ENCODE measurements at places on chromosomes 16 and 17.

GRCh38 chr17:14346801-14347200 is 45.9 kb downstream of the HS3ST3B1 start:
- no peak for DNase-seq

- DNase-seq = no peak
Measured at GRCh38 chr16:12410837-12411490, 392.7 kb downstream of the CPPED1 start.

DNA sequence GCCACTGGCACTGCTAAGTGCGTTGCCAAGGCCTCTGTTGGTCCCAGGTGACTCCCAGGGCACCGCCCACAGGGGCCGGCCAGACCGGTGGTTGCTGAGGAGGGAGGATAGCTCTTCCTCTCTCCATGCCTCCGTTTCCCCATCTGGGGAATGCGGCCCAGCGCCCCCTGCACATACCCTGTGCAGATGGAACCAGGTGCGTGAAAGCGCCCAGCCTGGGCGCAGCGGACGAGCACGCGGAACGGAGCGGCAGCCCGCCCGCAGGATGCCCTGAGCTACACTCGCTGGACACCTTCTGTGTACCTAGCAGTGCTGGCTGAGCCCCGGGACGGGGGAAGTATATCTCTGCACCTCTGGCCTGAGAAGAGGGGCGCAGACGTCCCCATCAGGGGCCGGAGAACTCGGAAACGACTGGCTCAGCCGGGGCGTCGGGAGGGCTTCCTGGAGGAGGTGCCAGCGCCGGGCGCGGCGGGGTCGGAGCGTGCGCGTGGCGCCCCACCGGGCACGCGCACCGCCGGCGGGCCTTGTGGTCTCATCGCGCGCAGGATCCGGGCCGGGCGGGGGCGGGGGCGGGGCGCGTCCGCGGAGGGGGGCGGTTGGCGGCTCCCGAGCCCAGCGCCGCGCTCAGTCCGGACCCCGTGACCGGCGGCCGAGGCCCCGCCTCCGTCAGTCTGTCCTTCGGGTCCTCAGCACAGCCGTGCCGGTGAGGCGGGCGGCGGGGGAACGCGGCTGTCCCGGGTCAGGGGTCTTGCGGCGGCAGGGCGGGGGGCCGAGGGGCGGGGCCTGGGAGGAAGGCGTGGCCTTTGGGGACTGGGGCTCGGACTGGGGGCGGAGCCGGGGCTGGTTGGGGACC is at the start of the genes CCDC78 and HAGHL:
CCDC78 (minus strand) TSS at position 6 of the 853 bp plus-strand sequence. CDS start 76 bp downstream, outside the sequence.
HAGHL (plus strand) TSS at position 669 of the 853 bp plus-strand sequence. CDS start 404 bp downstream, outside the sequence.
- peak; percentile 90 for DNase-seq

DNA sequence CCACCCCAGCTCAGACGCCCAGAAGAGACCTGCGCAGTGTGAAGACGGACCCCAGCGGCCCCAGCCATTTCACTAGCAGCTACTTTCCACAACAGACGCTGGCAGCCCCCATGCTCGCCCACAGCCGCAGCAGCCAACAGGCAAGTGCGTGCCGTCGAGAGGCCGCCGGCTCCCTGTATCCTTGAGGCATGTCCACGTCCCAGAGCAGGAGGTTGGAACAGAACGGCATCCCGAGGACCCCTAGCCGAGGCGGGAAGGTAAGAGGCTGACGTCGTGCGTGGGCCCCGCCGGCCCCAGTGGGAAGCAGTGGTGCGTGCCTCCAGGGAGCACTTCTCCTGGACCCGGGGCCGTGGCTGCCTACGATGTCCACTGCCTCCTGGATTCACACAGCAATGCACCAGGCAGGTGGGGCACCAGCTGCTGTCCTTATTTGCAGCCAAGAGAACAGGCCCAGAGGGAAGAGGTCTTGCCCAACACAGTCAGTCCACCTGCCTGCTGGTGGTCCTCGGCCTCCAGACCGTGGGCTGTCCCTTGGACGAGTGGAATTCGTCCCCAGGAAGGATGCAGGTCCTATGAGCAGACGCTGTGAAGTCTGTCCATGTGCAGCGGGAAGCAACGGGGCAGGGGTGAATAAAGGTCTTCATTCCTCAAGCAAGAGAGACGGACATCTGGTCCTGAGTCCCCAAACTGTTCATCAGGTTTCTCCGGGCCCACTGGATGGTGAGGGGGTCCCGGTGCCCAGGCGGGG is 38.5 kb downstream of the SLC7A5 start:
- no peak for DNase-seq

DNA sequence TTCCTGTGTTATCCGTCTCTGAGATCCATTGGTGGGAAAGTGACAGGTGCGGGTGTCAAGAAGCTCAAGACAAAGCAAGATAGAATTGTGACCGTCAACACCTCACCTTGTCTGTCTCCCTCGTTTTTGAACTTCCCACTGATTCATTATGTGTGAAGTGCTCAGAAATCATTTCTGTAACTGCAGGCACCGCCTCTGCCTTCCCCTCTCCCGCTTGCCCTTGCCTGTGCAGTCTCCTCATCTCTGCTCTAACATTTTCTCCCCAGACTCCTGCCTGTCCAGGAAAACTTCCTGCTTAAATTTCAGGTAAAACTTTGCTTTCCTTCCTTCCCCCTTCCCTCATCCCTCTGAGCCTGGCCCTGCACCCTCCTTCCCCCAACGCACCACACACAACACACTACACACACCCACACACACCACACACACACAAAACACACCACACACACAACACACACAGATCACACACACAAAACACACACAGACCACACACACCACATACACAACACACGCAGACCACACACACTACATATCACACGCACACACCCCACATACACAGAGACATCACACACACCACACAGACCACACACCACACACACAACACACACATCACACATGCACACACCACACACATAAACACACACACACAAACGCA is 25.7 kb downstream of the CALB2 start:
- no peak for DNase-seq

DNA sequence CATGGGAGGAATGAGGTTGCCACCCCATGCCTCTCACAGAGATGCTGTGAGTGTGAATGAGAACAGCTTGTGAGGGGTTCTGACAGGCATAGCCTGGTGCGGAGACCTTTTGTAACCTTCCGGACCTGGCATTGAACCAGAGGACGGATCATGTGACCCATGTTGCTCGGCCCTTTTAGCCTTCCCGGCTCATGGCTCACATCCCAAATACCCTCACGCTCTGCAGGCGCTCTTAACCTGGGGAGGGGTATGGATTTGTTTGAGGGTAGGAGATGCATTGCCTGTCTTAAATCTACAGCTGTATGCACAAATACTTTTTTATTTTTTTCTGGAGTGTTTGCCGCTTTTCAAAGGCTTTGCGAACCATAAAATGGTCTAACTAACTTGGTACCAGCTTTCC is 102.4 kb upstream of the CRHR1 start:
- no peak for DNase-seq

DNA sequence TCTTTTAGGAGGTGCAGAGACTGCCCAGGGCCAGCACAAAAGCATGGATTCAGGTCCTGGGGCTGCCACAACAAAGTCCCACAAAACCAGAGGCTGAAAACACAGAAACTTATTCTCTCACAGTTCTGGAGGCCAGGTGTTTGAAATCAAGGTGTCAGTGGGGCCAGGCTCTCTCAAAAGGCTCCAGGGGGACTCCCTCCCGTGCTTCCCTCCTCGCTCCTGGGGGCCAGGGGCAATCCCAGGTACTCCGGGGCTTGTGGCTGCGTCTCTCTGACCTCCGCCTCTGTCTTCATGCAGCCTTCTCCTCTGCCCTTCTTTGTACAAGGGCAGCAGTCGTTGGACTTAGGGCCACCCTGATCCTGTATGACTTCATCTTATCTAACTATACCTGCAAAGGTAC is 8.3 kb upstream of the RBFOX3 start:
- DNase-seq = no peak

DNA sequence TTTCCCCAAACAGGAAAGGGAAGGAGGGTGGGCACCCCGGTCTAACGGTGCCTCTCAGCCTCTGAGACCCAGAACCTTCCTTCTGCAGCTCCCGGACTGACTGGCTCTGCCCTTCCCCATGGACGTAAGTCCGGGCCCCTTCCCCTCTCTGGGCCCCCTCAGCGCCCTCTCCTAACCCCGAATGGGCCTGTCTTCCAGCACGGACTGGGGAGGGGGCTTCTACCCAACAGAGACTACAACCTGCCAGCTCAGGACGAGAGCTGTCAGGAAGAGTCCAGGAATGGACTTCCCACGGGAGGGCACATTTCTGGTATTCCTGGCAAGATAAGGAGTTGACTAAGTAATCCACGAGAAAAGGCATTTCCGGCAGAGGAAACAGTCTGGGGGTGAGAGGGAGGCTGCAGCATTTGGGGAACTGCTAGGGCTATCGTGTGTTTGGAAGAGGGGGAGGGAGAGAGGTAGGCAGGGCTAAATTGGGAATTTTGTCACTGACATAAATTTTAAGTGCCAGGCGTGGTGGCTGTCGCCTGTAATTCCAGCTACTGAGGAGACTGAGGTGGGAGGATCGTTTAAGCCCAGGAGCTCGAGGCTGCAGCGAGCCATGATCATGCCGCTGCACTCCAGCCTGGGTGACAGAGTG is 12.1 kb upstream of the ALDOA start:
- DNase-seq = peak; percentile 24

GRCh38 chr16:6193718-6194117 is 1096.1 kb upstream of the EEF2KMT start:
- DNase-seq = peak; percentile 79

DNA sequence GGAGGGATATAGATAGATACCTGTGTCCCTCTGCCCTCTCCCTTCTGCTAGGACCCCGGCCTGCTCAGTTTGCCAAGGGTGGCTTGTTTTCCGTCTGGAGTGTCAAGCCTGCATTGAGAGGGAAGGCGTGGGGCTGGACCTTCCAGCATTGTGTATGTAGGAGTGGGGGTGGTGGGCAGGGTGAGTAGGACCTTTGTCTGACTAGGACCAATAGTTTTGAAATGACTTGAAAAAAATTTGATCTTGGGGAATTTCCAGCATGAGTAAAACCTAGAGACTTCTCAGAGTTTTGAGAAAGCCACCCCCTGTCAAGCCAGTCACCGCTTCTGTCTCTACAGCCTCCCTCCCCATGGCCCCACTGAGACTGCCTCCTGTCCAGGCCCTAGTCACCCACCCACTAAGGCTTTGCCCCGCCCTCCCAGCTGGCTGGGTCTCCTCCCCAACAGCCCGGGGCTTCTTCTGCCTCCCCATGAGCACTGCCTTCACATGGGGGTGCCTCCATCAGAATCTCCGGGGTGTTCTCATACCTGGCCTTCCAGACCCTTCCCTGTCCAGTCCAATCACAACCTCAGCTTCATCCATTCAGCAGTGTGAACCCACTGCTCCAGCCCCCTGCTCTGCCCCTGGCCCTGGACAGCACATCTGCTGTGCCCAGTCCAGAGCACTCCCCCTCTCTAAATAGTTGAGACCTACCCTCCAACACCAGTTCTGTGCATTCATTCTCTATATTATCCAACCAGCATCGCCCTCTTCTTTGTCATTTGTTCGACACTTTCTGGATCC is 207.0 kb downstream of the MSI2 start:
- DNase-seq = no peak

DNA sequence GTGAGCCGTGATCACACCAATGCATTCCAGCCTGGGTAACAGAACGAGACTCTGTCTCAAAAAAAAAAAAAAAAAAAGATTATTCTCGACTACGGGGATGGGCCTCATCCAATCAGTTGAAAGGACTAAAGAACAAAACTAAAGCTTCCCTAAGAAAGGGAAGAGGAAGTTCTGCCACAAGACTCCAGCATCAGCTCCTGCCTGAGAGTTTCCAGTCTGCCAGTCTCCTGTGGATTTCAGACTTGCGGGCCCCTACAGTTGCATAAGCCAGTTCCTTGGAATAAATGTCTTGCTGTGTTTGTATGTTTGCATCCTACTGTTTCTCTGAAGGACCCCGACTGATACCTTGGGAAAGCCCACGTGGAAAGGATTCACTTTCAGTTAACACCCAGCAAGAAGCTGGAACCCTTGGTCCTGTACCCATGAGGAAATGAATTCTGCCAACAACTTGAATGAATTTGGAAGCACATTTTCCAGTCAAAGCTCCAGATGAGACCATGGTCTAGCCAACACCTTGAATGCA is 26.3 kb upstream of the FZD2 start:
- no peak for DNase-seq

- no peak for DNase-seq
Measured at GRCh38 chr16:30697264-30698138, 1.5 kb upstream of the SRCAP start.

DNA sequence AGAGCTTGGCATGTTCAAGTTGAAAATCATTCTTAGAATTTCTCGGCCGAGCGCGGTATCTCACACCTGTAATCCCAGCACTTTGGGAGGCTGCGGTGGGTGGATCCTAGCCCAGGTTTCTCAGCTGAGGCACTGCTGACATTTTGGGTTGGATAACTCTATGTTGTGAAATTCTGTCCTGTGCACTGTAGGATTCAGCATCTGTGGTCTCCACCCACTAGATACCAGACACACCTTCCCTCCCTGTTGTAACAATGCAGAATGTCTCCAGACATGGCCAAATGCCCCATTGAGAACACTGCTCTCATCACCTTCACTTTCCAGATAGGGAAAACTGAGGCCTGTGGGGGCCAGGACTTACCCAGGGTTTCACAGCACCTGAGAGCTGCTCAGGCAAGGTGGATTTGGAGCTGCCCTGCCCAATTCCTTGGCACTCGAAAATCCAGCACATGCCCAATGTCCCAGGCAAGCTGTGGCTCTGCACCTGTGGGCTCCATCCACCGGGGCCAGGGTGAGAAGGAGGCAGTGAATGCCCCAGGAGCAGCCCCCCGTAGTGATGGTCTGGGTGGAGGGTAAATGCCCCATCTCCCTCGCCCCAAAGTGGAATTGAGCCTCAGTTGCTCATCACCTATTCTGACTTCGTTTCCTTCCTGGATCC is 20.2 kb upstream of the TVP23A start:
- no peak for DNase-seq

- no peak for DNase-seq
Measured at GRCh38 chr16:9850817-9851216, 331.4 kb downstream of the GRIN2A start.

DNA sequence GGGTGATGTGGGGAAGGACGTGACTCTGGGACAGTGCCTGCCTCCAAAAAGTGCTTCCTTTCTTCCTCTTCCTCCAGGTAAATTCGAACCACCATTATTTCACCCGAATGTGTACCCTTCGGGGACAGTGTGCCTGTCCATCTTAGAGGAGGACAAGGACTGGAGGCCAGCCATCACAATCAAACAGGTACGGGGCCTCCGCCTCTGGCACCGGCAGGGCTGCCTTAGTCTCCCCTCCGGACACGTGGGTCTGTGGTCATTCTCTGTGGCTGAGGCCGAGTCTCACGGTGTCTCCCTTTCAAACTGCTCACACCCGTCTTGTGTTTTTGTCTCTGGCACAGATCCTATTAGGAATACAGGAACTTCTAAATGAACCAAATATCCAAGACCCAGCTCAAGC is 10.7 kb downstream of the UBE2I start:
- no peak for DNase-seq

DNA sequence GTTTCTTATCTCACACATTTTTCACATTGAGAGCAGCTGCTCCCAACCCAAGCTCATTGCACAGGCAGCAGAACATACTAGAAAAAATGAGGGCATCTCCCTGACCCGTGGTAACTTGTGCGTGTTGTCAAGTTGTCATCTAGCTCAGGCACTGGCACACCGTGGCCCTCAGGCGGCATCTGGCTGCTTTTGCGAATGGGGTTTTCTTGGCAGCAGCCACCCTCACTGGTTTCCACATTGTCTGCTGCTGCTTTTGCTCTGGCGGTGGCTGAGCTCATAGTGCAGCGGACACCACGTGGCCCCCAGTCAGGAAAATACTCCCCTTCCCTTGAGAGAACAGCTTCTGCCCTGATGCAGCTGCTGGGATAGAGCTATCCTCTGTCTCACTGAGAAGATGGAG is 9.4 kb upstream of the TEDC2 start:
- no peak for DNase-seq

All from nephron progenitor cell (in vitro differentiated cells).